Osteoblast (primary cell): ENCODE measurements at places on chromosomes 5 and 9. TPM values are rescaled to one million over a fixed set of nuclear protein-coding genes. Genes with fewer than 3 reads are reported as not detected.

GRCh38 chr9:32926911-32927310, 74.5 kb downstream of the APTX start:
- no peaks in the 10 kb centered on the region for H3K36me3 ChIP-seq
- H3K27me3 ChIP-seq: no peaks in the 10 kb centered on the region
- DNase-seq: no peak
- no peaks in the 10 kb centered on the region for H3K4me1 ChIP-seq

DNA sequence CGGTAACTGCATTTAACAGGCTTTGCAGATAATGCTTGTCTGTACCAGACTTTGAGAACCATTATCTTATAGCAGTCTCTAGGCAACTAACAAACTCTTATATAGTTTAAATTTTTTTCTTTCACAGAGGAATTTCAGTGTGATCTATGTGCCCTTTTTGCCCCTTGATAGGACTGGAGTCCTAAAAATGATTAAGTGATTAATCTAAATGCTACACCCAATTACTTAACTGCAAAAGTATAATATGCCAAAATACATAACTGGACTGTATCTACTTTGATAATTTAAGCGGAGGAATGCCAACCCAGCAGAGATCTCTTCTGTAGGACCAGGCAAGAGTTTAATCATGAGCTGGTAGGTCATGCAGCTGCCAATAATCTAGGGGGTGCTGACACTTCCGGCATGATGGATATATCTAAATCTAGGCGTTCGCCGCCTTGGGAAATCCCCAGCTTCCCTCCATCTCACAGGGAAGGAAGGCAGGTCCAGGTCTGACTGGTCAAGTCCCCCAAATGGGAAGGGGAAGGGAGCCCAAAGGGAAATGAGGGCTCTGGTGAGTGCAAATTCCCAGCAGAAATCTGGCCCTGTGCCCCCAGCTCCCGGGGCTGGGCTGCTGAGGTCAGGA, 205.6 kb downstream of the GAPVD1 start:
- no peak for DNase-seq
- no peaks in the 10 kb centered on the region for H3K27me3 ChIP-seq
- peaks cover 3% of the 10 kb centered on the region for H3K36me3 ChIP-seq
- H3K4me3 ChIP-seq: no peak overlapping the region
- H3K4me1 ChIP-seq: peaks cover 4% of the 10 kb centered on the region

GRCh38 chr9:133955821-133956411, 36.2 kb downstream of the VAV2 start:
- no peak overlapping the region for H3K27ac ChIP-seq
- peaks cover 17% of the 10 kb centered on the region for H3K4me1 ChIP-seq
- no peaks in the 10 kb centered on the region for H3K27me3 ChIP-seq
- peak; percentile 83 for DNase-seq
- peak overlapping the region; percentile 25 for H3K4me3 ChIP-seq

- peaks cover 3% of the 10 kb centered on the region for H3K4me1 ChIP-seq
- H3K36me3 ChIP-seq: peaks cover 18% of the 10 kb centered on the region
- peak; percentile 73 for DNase-seq
These were observed 48.0 kb downstream of the SHLD3 start for GRCh38 chr5:65672796-65673195.

GRCh38 chr9:109816490-109816889, 36.5 kb downstream of the PALM2AKAP2 start:
- peaks cover 41% of the 10 kb centered on the region for H3K4me1 ChIP-seq
- no peak overlapping the region for H3K4me3 ChIP-seq
- peak; percentile 86 for DNase-seq
- H3K27me3 ChIP-seq: no peaks in the 10 kb centered on the region
- H3K27ac ChIP-seq: peak overlapping the region; percentile 97

GRCh38 chr5:95850391-95850894, 27.9 kb upstream of the GLRX start:
- no peaks in the 10 kb centered on the region for H3K27me3 ChIP-seq
- H3K27ac ChIP-seq: no peak overlapping the region
- no peaks in the 10 kb centered on the region for H3K36me3 ChIP-seq
- peaks cover 18% of the 10 kb centered on the region for H3K4me1 ChIP-seq
- no peak overlapping the region for H3K4me3 ChIP-seq

GRCh38 chr9:70049672-70050271, 6.1 kb downstream of the MAMDC2 start:
- DNase-seq: peak; percentile 88
- H3K27me3 ChIP-seq: no peaks in the 10 kb centered on the region
- H3K4me3 ChIP-seq: no peak overlapping the region
- peak overlapping the region; percentile 13 for H3K27ac ChIP-seq

GRCh38 chr9:72586388-72587130, 65.2 kb downstream of the TMC1 start:
- no peak overlapping the region for H3K27ac ChIP-seq
- no peak overlapping the region for H3K4me3 ChIP-seq

GRCh38 chr9:37923796-37924427, 20.0 kb upstream of the SLC25A51 start:
- H3K4me1 ChIP-seq: peaks cover 6% of the 10 kb centered on the region
- no peaks in the 10 kb centered on the region for H3K27me3 ChIP-seq
- DNase-seq: no peak

GRCh38 chr9:121286688-121286972, 18.7 kb downstream of the GSN start:
- peak overlapping the region; percentile 97 for H3K27ac ChIP-seq
- H3K4me3 ChIP-seq: peak overlapping the region; percentile 18
- no peaks in the 10 kb centered on the region for H3K27me3 ChIP-seq
- H3K36me3 ChIP-seq: peaks cover 27% of the 10 kb centered on the region
- no peak for DNase-seq

DNA sequence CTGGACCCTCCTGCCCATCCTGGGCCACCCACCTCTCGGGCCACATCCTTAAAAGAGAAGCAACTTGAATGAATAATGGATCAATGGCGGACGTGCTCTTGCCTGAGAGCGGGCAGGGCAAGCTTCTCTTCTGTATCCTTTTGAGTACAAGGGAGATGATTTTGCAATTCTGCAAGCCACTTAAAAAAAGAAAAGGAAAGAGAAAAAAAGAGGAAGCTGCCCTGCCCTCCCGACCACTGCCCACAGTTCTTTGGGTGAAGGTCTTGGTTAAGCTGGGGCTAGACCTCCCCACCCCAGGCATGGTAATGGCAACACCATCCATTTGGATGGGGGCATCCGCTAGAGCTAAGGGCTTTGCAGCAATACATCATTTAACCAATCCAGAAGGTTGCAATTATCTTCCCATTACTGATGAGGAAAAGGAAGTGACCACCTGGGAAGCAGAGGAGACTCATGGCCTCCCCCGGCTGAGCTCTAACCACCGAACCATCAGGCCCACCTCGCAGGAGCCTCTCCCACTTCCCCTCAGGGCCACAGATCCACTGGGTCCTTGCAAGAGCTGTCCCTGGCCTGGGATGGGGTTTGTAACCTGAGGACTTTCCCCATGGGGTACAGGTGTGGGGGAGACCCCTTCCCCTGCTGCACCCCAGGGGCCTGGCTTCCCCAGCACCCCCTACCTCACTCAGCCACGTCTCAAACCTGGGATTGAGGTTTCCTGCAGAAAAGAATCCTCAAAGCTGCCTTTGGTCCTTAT, 27.8 kb upstream of the LAMC3 start:
- H3K27ac ChIP-seq: no peak overlapping the region
- no peaks in the 10 kb centered on the region for H3K36me3 ChIP-seq
- no peak overlapping the region for H3K4me3 ChIP-seq
- peak; percentile 31 for DNase-seq
- peaks cover 48% of the 10 kb centered on the region for H3K27me3 ChIP-seq

DNA sequence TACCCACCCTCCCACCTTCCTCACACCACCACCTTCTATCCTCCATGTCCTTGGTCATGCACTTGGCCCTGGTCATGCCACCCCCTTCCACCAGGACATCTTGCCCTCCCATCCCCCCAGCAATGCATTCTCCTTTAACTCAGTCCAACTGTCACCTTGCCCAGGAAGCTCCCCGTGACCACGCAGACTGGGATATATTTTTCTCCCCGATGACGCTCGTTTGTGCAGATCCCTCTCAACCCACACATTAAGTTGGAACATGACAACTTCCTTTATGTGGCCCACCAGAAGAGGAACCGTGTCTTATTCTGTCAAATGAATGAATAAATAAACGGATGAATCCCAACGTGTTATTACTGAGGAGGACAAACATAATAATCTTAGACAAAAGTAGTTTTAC, 82.8 kb upstream of the TAS2R1 start:
- no peaks in the 10 kb centered on the region for H3K36me3 ChIP-seq
- peaks cover 23% of the 10 kb centered on the region for H3K4me1 ChIP-seq
- peak; percentile 57 for DNase-seq
- no peaks in the 10 kb centered on the region for H3K27me3 ChIP-seq
- no peak overlapping the region for H3K4me3 ChIP-seq

DNA sequence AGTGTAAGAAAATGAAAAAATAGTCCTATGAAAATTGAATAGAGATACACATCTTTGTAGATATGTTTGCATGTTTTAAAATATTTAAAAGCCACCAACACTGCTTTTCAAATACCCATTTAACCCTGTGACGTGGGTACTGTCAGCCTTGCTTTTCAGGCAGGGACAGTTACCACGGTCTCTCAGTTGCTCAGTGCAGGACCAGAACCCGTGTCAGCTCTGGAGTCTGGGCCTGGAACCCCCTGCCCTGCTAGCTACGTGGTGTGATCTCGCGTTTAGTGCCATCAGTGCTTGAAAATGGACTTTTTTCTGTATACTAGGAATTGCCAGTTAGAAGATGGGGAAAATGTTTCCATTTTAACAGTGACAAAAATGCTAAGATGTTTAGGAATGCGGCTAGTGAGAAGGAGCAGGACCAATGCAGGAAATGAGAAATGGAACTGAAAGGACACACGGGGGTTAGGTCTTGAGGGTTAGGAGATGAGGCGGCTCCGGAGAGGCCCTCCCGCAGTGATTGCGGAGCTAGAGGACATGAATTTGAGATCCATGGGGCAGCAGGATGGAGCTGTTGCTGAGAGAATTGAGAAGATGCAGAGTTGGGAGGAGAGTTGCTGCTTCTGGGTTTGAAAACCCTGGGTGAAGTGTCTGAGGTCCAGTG, 13.7 kb downstream of the RNU6ATAC start:
- H3K36me3 ChIP-seq: peaks cover 80% of the 10 kb centered on the region
- no peaks in the 10 kb centered on the region for H3K27me3 ChIP-seq
- no peaks in the 10 kb centered on the region for H3K4me1 ChIP-seq
- no peak overlapping the region for H3K4me3 ChIP-seq
- DNase-seq: no peak

GRCh38 chr9:133148199-133149129, 15.2 kb downstream of the GBGT1 start:
- H3K4me1 ChIP-seq: peaks cover 20% of the 10 kb centered on the region
- H3K4me3 ChIP-seq: peak overlapping the region; percentile 77
- H3K27me3 ChIP-seq: no peaks in the 10 kb centered on the region

DNA sequence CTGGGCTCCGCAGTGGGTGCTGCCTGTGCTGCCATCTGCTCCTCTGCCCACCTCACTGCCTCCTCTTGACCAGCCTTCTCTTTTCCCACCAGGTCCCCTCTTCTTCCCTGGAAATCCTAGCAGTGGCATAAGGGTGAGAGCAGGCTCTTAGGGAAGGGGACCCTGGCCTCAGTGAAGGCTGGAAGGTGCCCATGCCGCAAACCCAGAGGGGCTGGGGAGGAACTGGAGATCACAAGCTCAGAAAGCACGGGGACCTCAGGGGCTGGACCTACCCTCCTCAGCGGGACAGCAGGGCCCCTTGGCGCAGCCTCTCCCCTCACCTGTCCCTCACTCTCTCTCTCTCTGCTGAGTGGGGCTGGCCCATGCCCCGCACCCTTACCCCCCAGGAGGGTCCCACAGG, 144.4 kb upstream of the IRX2 start:
- no peak overlapping the region for H3K27ac ChIP-seq
- DNase-seq: no peak
- no peaks in the 10 kb centered on the region for H3K4me1 ChIP-seq
- H3K4me3 ChIP-seq: no peak overlapping the region
- no peaks in the 10 kb centered on the region for H3K27me3 ChIP-seq

DNA sequence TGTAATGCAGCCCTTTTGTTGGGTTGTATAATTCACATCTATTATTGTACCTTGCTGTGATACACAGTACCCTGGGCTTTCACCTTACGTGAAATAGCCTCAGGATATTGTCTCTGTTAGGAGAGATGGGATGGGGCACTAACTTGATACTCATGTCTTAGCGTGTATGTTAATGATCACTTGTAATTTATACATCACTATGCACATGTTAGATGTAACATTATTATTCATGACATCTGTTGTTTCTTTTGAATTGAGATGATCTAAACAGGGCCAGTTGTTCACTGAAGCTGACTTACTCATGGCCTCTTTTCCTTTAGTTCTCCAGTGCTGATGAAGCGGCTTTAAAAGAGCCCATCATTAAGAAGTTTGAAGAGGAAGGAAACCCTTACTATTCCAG, 65.2 kb downstream of the MCCC2 start:
- H3K27me3 ChIP-seq: no peaks in the 10 kb centered on the region
- H3K36me3 ChIP-seq: peaks cover 8% of the 10 kb centered on the region
- no peaks in the 10 kb centered on the region for H3K4me1 ChIP-seq
- no peak for DNase-seq
- no peak overlapping the region for H3K27ac ChIP-seq

SLC6A19 gene
- not detected in 2 replicates for total RNA-seq

IL4 gene
- not detected in 2 replicates for total RNA-seq

ADCY2 gene
- under 0.01 and 0.59 TPM in 2 replicates for total RNA-seq

GCNT1 gene
- total RNA-seq: 78.4 and 109 TPM in 2 replicates

CLIC3 gene
- 1.5 and 2.5 TPM in 2 replicates for total RNA-seq

RELL2 gene
- total RNA-seq: 4.4 and 5.1 TPM in 2 replicates

PCDHGB3 gene
- total RNA-seq: 6.2 and 8.0 TPM in 2 replicates
